ENCODE measurements at places on chromosomes 1 and 21.
A peak's percentile ranks its signal among the peaks of the same experiment; 100 is the strongest.

DNA sequence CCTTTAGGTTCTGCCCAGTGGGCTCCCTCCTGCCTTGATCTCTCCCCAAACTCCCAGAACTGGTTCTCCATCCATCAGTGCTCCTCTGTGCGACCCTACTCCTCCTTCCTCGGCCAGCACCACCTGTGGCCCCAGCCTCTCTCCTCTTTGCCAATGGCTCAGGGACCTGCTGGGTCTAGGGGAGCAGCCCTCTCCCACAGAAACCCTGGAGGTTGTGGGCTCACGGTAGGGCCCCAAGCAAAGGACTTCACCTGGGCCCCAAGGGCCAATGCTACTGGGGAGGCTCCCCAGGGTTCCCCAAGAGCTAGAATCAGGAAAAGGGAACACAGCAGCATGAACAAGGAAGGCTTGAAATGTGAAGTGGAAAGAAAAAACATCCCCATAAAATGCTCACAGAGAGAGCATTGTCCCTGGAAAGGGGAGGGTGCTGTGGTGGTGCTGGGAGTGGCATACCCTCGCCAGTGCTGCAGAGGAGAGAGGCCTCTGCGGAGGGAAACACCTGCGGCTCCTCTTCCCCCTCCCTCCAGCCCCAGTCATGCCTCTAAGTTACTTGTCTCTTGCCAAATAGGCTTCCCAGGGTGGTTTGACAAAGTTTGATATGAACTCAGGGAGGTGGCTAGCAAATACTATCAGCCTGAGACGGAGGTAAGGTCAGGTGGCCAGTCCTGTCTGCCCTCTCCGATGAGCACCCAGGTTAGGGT lies 2.5 kb downstream of the TMEM63A start:
- no peak for DNase-seq

GRCh38 chr1:64471218-64472039 lies 1.5 kb downstream of the CACHD1 start:
- no peak for DNase-seq

GRCh38 chr21:15028186-15028585 lies 36.6 kb downstream of the NRIP1 start:
- DNase-seq, result no peak

DNA sequence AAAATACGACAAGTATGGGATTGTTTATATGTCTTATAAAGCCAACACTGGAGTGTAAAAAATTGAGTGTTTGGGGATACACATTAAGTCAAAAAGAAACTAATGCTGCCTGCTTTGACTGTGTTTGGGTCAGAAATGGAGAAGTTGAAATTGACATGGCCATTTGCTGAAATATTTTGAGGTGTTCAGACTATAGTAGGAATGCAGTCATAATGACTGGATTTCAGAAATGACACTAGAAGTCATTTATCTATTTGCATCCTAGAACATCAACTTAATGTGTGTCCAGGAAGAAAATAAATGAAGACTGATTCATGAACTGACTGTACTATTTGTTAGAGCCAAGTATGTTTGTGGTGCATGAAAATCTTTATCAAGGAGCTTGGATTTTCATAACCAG lies 28.4 kb downstream of the RASAL2 start:
- DNase-seq, result no peak

GRCh38 chr1:109983380-109984189 lies 980 bp upstream of the AHCYL1 start:
- no peak for DNase-seq

GRCh38 chr1:7408771-7409150 lies 362.3 kb upstream of the VAMP3 start:
- DNase-seq, result no peak

GRCh38 chr1:29117381-29117780 lies 6.3 kb downstream of the TMEM200B start:
- DNase-seq, result no peak

DNA sequence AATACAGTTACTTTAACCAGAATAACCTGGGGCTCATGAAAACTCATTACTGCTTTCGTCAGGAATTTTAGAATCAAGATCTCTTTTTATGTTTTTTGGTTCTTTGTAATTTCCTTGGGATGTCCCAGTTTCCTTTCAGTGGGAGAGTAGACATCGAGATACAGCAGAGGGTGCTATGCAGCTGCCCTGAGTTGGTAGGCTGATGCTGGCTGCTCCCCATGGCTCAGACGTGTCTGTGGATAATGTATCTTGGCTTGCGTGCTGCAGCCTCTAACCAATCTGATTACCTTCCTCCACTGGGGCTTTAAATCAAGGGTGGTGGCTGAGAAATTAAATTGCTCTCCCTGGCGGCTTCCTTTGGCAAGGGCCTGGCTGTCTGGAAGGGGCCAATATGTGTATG lies 253.7 kb downstream of the CACNA1E start:
- DNase-seq, result no peak

DNA sequence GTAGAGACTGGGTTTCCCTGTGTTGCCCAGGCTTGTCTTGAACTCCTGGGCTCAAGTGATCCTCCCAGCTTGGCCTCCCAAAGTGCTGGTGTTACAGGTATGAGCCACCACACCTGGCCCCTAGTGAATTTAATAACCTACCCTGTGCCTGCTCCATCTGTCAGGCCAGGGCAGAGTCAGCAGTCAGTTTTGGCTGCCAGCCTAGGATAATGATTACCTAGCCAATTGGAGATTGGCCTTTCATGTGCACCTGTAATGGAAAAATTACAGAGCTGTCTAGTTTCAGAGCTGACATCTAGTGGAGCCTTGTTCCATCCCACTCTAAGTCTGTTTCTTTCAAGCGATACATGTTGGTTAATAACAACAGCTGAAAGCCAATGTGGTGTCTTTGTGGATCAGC lies 92.0 kb downstream of the DIRAS3 start:
- no peak for DNase-seq

DNA sequence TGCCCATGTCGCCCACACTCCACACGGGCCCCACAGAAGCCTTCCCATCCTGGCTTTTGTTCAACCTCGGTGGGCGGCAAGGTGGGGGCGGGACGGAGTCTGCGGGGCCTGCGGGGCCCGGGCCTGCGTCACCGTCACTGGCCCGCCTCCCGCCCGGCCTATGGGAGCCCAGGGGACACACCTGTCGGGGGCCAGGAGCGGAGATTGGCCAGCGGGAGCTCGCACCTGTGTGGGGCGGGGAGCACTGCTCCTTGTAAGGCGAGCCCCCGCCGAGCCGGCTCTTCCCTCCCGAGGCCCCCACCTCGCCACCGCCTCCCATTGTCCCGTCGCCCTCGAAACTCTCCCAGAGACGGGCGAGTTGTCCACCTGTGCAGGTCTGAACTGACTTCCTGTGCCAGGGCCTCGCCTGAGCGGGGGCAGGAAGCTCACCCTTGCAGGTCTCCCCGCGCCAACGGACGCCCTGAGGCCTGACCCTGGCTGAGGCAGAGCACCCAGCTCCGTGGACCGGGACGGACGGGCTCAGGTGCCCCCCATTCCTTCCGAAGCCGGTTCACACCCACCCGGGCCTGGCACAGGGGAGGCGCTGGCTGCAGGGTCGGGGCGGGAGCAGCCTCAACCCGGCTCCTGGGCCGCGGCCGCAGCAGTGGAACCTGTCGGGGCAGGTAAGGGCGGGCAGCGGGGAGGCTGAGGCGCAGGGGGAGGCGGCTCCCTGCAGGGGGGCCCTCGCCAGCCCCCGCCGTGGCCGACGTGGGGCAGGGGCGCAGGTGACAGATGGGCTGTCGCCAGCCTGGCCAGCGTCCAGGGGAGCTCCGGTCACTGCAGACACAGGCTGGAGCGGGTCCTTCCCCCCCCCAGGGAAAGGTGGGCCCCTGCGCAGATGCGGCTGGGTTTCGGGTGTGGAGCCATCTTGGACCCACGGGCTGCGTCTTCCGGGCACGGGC lies 10.8 kb upstream of the TTLL10 start:
- DNase-seq, result peak; percentile 2
